A549 treated with Mapracorat at 1 μM for 4 hours (cell line): ENCODE measurements at places on chromosomes 3 and 15. TPM values are rescaled to one million over a fixed set of nuclear protein-coding genes. Genes with fewer than 3 reads are reported as not detected.

The FAM107A gene
- total RNA-seq, result 0.11 to 0.24 TPM (median 0.20 TPM) in 5 replicates

The UBA5 gene
- total RNA-seq, result 19.6 to 24.6 TPM (median 22.8 TPM) in 5 replicates

The MUSTN1 gene
- total RNA-seq, result 0.28 TPM in 1 of 5 replicates, not detected in the others

The CAMK1 gene
- total RNA-seq, result 12.3 to 18.0 TPM (median 16.3 TPM) in 5 replicates

The TM6SF1 gene
- total RNA-seq, result not detected in 5 replicates

The ST3GAL6 gene
- 0.88 to 1.3 TPM (median 1.1 TPM) in 5 replicates for total RNA-seq

The GOLGA6L7 gene
- total RNA-seq, result not detected in 5 replicates

The CTXN2 gene
- not detected in 5 replicates for total RNA-seq

The PAK6 gene
- 0.43 to 0.86 TPM (median 0.60 TPM) in 5 replicates for total RNA-seq

The SLITRK3 gene
- not detected in 5 replicates for total RNA-seq

The DUOX1 gene
- total RNA-seq, result not detected in 5 replicates

The DYNLT2B gene
- total RNA-seq, result 21.1 to 27.5 TPM (median 23.6 TPM) in 5 replicates

The MAP6D1 gene
- total RNA-seq, result 3.6 to 7.8 TPM (median 7.2 TPM) in 5 replicates

The DUOXA2 gene
- not detected in 5 replicates for total RNA-seq

The SLC2A2 gene
- not detected in 5 replicates for total RNA-seq

The MYH15 gene
- 0.10 to 0.25 TPM (median 0.19 TPM) in 5 replicates for total RNA-seq

The SPATA12 gene
- total RNA-seq, result 0.36 to 0.62 TPM (median 0.37 TPM) in 5 replicates

The TRIM42 gene
- not detected in 5 replicates for total RNA-seq

The MTHFS gene
- 74.3 to 96.0 TPM (median 76.9 TPM) in 5 replicates for total RNA-seq

The C3orf85 gene
- total RNA-seq, result not detected in 5 replicates

The SYNM gene
- 32.3 to 37.2 TPM (median 33.7 TPM) in 5 replicates for total RNA-seq

The DGKG gene
- total RNA-seq, result 5.7 to 11.4 TPM (median 7.2 TPM) in 5 replicates

The FAN1 gene
- 9.9 to 12.8 TPM (median 11.3 TPM) in 5 replicates for total RNA-seq

The GNAT1 gene
- 0.05 to 0.31 TPM in 2 of 5 replicates, not detected in the others for total RNA-seq

The TMEM45A gene
- 2.1 to 2.7 TPM (median 2.3 TPM) in 5 replicates for total RNA-seq

The GYG1 gene
- total RNA-seq, result 32.2 to 37.0 TPM (median 34.9 TPM) in 5 replicates

The EAF2 gene
- total RNA-seq, result 1.5 to 2.7 TPM (median 2.2 TPM) in 5 replicates

The IL17RD gene
- total RNA-seq, result 0.54 to 1.4 TPM (median 1.1 TPM) in 5 replicates

The HTR3E gene
- total RNA-seq, result not detected in 5 replicates

The CYP1A1 gene
- total RNA-seq, result 1.2 to 2.2 TPM (median 1.6 TPM) in 5 replicates

The TM4SF18 gene
- 33.6 to 37.3 TPM (median 34.3 TPM) in 5 replicates for total RNA-seq

The C3orf49 gene
- not detected in 5 replicates for total RNA-seq

The SRGAP3 gene
- 0.67 to 1.4 TPM (median 0.82 TPM) in 5 replicates for total RNA-seq

The TEX55 gene
- not detected in 5 replicates for total RNA-seq

The GOLGA6D gene
- 0.07 to 0.14 TPM in 2 of 5 replicates, not detected in the others for total RNA-seq

The LRRIQ4 gene
- total RNA-seq, result not detected in 5 replicates

The LNP1 gene
- total RNA-seq, result 0.59 to 1.2 TPM (median 0.82 TPM) in 5 replicates

The FBLN2 gene
- total RNA-seq, result 1.6 to 3.5 TPM (median 2.1 TPM) in 5 replicates

The TMIE gene
- 0.10 to 0.23 TPM (median 0.13 TPM) in 3 of 5 replicates, not detected in the others for total RNA-seq

The CORO2B gene
- 3.0 to 4.1 TPM (median 3.2 TPM) in 5 replicates for total RNA-seq

The APOD gene
- total RNA-seq, result 0.86 to 1.1 TPM (median 0.97 TPM) in 5 replicates

The HIGD1A gene
- 69.9 to 95.7 TPM (median 75.4 TPM) in 5 replicates for total RNA-seq

The MCTP2 gene
- total RNA-seq, result not detected in 5 replicates

The SPSB4 gene
- total RNA-seq, result 0.07 to 0.21 TPM (median 0.12 TPM) in 5 replicates

The EPHB3 gene
- total RNA-seq, result 0.24 to 0.46 TPM (median 0.29 TPM) in 5 replicates

The SLC22A13 gene
- total RNA-seq, result not detected in 5 replicates

The BCL2A1 gene
- total RNA-seq, result 9.8 to 18.7 TPM (median 12.3 TPM) in 5 replicates

The CADM2 gene
- total RNA-seq, result 0.11 to 0.57 TPM (median 0.28 TPM) in 5 replicates

The PYGO1 gene
- 5.9 to 8.4 TPM (median 6.7 TPM) in 5 replicates for total RNA-seq

The DNAH12 gene
- 0.02 to 0.09 TPM (median 0.03 TPM) in 4 of 5 replicates, not detected in the other for total RNA-seq

The ARL8B gene
- total RNA-seq, result 61.0 to 68.9 TPM (median 62.8 TPM) in 5 replicates

The PIAS1 gene
- total RNA-seq, result 16.1 to 22.9 TPM (median 22.3 TPM) in 5 replicates

The HEMK1 gene
- total RNA-seq, result 4.0 to 7.5 TPM (median 5.8 TPM) in 5 replicates

The CRBN gene
- total RNA-seq, result 22.2 to 33.0 TPM (median 29.8 TPM) in 5 replicates
